ENCODE measurements at places on chromosomes 11 and 22.

DNA sequence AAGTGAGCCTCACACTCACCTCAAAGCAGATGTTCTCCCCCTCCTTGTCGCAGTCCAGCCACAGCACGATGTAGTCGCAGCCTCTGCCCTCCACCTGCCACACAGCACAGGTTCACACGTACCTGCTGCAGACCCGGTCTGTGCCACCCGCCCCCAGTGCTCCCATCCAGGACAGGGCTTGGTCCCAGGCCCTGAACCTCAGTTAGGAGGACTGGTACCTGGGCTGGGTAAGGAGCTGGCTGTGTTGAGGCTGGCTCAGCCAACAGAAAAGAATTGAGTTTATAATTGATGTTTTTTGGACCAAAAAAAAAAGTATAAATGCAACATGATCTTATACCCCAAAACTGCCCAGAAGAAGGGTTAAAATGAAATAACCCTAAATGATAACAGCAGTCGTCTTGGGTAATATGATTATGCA is 10.7 kb downstream of the TOP3B start:
- no peak for DNase-seq

DNA sequence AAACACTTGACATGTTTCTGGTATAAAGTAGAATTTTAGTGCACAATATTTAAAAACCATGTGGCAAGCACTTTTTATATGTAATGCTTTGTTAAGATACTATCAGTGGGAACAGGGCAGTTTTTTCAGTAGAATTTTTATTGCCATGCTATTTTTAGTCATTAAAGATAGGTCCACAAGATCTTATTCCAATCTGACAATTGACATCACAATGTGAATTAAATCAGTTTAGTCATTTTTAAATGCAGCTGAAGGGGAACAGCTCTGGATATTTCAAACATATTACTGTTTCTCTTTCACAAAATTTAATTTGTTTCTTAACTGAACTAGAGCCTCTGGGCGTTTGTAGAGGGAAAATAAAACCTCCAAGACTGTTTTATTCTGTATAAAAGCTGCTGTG is 194.1 kb downstream of the MSANTD4 start:
- DNase-seq = no peak

GRCh38 chr11:123640677-123641494 is 13.5 kb downstream of the SCN3B start:
- no peak for DNase-seq

DNA sequence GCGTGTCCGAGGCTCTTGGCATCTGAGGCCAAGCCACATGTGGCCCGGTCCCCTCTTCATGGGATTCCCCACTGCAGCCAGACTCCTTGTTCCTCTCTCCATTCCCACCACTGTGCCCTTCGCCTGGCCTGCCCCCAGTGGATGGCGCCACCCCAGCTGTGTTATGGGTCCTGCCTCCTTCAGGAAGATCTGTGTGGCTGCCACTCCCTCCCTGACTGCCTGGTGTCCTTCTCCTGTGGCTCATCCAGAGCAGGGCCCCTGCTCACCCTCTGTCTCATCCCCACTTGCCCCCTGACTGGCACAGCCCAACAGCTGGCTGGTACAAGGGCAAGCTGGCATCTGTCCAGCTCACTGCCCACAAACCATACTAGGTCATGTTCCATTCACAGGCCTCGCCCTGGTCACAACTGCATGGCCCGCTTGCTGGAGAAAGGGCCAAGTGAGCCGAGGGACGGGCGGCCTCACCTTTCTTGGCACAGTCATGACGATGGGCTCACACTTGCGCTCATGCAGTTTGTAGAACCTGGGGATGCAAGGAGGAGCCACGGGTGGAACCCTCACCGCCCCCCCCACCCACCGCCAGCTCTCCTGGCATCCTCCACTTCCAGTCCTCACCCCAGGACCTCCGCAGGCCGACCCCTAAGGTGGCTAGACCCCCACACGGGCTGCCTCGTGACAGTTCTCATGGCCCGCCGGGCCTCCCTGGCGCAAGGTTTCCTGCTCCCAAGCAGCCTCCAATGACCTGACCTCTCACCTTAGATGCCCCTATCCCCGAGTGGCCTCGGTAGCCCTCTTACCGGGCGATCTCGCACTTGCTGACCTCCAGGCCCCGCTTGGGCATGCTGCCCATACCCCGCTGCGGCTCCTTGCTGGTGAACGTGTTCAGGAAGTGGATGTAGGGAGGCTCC is 2.1 kb upstream of the PTPRCAP start:
- no peak for DNase-seq

DNA sequence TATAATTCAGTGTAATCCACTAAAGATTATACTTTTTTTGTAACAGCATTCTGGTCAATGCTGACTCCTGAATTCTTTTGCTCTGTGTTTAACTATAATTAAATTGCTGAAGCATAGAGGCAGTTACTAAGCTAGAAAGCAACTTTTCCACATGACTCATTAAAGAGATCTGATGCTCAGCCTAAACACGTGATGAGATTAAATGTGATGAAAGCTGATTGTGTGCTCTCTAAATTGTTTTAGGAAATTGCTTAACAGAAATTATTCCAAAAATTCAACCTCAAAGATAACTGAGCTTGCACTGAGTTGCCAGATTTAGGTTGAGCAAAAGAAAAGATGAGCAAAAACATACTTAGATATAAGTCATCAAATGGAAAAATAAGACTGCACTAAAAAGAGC is 1033.6 kb downstream of the FAM181B start:
- no peak for DNase-seq

- DNase-seq = no peak
These were observed 81.8 kb upstream of the NTM start for GRCh38 chr11:131288521-131289091.

DNA sequence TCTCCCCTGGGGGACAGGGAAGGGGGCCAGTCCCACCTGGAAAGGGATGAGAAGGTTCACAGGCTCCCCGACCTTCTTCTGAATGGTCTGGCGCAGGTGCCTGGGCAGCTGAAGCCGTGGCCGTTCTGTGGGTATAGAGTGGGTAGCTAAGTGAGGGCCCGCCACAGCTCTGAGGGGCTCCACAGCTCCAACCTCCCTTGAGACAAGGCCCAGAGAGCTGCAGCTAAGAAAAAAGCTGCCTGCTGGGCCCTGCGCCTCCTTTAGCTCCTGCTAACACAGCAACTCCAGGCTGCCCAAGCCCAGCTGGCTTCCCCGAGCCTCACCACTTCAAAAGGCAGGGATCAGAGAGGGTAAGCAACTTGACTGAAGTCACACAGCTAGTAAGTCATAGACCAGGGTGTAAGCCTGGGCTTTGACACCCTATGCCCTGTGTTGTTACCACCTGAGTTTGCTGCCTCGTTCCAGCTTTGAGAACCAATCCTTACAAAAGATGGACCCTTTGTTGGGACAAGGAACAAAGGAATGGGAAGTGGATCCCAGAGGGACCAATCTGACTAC is 18.5 kb downstream of the MYBPC3 start:
- no peak for DNase-seq

- DNase-seq = no peak
These were observed 14.2 kb downstream of the C11orf71 start for GRCh38 chr11:114386131-114386530.

DNA sequence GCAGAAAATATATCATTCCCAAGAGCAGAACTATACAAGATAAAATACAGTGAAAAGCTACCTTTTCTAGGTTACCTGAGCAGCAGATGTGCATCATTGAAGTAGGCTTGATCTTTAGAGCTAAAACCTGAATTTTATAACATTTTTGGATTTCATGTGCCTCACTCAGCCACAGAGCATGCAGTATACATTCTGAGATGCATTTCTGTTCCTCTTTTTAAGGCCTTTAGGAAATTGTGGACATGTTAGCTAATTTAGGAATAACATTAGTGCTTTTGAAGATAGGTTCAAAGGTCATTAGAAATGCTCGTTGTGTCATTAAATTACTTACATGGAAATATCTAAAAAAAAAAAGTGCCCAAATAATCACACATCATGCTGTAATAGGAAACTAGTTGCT is 230.6 kb upstream of the PDGFD start:
- no peak for DNase-seq

DNA sequence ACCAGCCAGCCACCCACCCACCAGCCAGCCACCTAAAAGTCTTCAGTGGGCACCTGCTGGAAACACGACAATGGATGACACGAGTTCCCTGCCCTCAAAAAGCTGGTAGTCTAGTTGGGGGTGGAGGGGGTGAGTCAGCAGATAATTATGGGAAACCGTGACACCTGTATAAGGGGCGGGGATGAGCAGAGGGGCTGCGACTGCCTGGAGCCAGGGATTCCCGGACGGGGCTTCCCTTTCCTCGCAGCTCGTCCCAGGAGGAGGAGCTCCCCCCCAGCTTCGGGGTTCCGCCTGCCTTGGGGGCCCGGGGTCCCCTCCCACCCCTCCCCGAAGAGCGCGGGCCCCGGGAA is 2.3 kb upstream of the RTN4RL2 start:
- DNase-seq = no peak

DNA sequence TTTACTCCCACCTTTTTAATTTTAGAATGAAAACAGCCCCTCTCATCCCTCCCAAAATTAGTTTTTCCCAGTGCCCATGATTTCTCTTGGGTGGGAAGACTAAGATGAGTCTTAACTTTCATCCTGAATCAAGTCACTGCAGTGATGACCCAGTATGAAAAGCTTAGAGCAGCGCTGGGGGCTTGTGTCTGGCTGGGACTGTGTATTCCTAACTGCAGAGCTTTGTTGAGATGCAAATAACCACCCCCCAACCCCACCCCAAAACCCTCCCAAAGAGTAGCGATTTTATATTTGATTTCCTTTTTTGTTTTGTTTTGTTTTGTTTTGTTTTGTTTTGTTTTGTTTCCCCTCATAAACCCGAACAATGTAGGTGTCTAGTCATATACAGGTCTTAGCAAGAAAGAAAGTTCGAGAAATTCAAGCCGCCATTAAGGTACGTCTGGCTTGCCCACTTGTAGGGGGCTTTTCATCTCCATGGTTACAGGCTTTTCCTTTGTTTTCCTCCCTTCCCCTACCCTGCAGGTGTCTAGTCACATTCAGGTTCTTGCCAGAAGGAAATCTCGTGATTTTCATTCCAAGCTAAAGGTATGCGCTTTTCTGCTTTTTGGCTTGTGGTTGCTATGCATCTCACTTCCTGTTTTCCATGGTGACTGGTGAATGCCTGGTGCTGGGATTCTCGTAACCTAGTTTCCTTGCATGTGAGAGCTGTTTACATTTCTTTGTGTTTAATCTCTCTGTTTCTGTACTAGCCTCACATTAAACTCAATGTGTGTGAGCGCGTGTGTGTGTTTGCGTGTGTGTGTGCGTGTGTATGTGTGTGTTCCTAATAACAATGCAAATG is 144.6 kb upstream of the RASSF10 start:
- DNase-seq = no peak

- no peak for DNase-seq
These were observed 24.1 kb upstream of the MYRF start for GRCh38 chr11:61728066-61728939.

DNA sequence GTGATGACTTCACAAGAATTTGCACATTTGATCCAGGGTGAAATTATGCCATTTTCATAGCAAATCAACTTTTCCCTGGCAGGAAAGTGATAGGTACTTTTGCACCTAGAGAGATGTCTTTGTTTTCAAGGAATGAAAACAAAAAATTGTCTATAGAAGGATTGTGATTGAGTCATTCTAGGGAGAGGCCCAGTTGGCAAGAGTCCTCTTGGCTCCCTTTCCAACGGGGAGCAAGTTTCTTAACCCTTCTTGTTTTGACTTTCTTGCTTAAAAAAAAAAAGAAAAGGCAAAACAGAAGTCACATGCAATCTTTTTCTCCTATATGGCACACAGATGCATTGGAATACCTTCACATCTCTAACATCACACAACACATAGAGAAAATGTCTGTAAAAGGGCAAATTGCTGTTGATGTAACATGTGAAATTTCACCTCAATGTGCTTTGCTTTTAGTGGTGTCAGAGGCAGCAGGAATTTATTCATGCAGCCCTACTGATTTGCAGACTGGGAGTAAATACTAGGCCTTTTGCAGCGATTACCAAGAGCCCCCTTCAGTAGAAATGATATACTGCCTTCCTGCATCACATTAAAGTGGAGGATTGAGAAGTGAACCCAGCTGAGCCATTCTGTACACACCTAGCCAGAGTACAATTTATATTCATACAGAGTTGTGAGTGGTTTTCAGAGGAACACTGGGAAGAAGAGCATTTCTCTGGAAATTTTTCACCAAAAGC is 290.7 kb upstream of the MPPED2 start:
- no peak for DNase-seq

GRCh38 chr11:2466869-2467694 is 22.3 kb downstream of the KCNQ1 start:
- DNase-seq = no peak

- DNase-seq = no peak
These were observed 725.8 kb upstream of the KIRREL3 start for GRCh38 chr11:127726367-127726766.

GRCh38 chr11:118841469-118842242 is 42.0 kb upstream of the CXCR5 start:
- DNase-seq = no peak

DNA sequence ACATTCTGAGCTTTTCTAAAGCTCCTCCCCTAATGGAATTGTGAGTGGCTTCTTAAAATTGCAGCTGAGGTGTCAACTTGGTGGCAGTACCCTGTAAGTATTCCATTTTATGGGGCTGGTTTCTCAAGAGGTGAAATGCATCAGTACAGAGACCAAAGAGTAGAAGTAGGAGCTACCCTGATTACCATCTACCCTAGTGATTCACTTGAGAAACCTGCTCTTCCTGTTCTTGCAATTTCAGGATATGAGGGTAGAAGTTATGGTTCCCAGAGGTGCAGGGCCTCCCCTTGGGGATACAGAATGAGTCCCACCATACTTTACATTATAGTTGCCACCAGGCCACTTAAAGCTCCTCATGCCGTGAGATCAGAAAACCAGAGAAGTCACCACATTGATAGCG is 944.6 kb downstream of the OPCML start:
- no peak for DNase-seq

DNA sequence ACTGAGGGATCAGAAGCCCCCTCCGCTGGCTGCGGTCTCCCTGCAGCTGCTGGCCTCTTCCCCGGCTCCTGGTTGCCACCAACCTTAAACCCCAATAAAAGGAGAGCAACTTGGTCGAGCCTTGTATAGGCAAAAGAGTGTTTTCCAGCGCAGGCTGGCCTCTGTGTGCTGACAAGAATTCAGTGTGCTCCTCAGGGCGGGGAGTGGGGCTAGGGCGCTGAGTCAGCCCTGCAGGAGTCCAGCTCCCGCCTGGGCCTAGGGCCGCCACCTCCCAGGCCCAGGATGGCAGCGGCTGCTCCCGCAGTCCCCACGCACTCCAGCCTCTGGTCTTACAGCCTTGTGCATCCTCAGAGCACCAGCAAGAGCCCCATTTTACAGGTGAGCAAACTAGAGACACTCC is at the start of gene SHISAL1:
TSS of gene SHISAL1 (minus strand) at position 186 of the 400 bp plus-strand sequence. CDS start 12,006 bp downstream, outside the sequence.
- no peak for DNase-seq

- DNase-seq = no peak
These were observed 239.8 kb upstream of the ARHGAP20 start for GRCh38 chr11:110951950-110952503.

GRCh38 chr11:19853920-19854319 is 141.3 kb downstream of the NAV2 start:
- no peak for DNase-seq
